ENCODE measurements at places on chromosomes 6 and 20.
A peak's percentile ranks its signal among the peaks of the same experiment; 100 is the strongest.

- no peak for DNase-seq
These were observed 152.0 kb downstream of the BMP7 start for GRCh38 chr20:57114290-57115005.

- peak; percentile 82 for DNase-seq
These were observed 191.1 kb downstream of the EYA4 start for GRCh38 chr6:133432021-133432989.

GRCh38 chr20:11301699-11302098 lies 616.0 kb upstream of the BTBD3 start:
- DNase-seq: no peak

- DNase-seq: no peak
These were observed 208.1 kb downstream of the OGFRL1 start for GRCh38 chr6:71496722-71497033.

DNA sequence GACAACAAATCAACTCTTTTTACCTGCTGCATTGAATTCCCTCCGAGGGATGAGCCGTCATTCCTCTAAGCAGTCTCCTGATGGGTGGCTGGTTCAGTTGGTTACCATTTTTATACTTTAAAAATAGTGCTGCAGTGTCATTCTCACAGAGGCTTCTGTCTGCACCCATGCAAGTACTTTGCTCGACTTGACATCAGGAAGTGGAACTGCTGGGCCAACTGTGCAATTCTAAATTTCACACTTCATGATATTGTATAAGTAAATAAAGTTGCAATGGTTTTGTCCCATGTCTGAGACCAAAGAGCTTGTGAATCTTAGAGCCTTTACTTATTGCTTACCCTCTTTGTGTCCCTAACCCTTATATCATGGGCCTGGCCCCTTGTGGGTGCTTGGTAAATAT lies 2.5 kb downstream of the BTN3A1 start:
- no peak for DNase-seq

GRCh38 chr6:39951716-39952115 lies 17.5 kb upstream of the MOCS1 start:
- no peak for DNase-seq

DNA sequence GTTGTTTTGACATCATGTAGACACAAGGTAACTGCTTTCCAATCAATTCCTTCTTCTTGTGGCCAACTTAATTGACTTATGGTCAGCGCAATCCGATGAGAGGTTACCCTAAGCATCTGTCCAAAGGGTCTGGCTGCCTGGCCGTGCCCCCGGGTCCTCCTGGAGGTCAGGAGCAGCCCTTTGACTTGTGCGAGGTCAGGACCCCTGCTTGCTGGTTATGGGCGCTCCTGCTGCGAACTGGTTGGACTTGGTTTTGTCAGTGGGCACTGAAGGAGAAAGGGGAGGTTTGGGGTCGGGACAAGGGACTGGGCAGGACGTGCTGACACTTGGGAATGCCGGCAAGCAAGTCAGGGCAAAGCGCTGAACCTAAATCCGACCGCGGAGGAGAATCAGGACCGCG lies 215.6 kb downstream of the QKI start:
- no peak for DNase-seq

DNA sequence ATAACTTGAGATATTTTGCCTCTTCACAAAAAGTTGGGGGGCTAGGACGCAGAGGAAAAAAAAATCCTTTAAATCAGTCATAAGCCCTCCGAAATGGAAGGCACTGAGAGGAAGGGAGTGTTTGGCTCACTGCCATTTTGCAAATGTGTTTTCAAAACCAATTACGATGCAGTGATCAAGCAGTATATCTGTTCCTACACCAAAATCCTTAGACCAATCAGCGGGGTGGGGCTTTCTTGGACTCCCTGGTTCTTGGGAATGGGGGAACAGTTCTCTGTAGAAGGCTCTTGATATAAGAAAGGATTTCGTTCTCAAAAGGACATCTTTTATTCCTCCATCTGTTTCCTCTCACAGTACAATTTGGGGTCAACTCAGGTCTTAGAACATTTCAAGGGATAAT lies 478.6 kb upstream of the JARID2 start:
- DNase-seq: no peak

DNA sequence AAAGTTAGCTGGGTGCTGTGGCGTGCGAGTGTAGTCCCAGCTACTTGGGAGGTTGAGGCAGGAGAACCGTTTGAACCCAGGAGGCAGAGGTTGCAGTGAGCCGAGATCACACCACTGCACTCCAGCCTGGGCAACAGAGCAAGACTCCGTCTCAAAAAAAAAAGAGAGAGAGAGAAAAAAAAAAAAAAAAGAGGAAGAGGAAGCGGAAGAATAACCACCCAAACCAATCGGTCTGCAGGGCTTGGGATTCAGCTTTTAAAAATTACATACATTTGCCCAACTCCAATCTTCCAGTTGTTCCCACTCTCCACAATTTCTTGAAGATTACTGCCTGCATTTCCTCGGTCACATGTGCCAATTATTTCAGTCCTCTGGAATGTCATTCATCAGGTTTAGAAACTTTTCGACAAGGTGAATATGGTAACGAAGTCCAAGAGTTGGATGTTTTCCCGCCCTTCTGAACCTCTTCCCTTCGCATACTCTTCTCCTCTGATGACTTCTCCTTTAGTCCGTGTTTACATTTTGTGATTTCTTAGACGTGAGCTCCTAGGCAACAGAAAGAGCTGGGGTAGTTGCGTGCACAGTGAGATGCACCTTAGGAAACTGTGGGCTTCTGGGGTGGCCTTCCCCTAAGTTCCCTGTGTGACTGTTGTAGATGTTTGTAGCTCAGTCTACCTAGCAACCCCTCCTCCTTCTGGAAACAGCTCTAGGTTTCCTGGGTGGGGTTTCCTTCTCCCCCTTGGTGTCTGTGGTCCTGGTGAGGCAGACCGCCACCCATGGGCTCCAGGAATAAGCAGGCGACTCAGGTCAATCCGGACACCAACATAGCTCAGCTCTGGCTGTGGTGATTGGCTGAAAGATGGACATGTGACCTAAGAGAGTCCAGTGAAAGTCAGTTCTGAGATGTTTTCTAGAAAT lies 63.0 kb upstream of the NCOA3 start:
- DNase-seq: no peak

GRCh38 chr6:128512296-128512695 lies 8.1 kb downstream of the PTPRK start:
- no peak for DNase-seq

DNA sequence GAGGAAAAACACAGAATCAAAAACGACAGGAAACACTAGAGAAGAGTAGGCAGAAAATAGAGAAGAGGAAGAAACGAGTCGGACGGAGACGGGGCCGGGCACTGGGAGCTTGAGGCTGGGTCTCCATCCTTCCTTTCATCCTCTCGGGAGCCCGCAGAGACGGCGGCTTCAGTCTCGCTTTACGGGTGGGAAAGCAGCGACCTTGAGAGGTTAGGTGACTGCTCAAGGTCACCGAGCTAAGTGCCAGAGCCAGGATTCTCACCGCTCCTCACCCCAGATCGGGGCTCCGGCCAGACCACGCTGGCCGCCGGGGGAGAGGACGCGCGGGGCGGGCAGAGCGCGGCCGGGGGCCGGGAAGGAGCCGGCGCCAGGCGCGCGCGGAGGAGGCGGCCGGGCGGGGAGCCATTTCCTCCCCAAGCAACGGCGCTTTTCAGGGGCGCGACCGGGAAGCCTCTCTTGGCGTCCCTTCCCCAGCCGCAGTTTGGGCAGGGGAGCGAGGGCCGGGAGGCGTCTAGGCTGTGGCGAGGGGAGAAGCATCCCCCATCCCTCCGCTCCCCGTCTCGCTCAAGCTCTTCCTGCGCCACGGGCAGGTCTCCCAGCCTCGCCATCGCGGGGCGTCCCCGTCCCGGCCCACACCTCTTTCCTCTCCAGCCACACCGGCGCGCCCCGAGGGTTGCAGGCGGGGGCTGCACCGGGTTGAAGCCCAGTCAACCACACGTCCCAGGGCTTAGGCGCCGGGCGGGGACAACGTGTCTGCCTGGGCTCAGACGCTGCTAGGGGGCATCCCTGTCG lies 24.1 kb upstream of the MAP3K7 start:
- peak; percentile 20 for DNase-seq

DNA sequence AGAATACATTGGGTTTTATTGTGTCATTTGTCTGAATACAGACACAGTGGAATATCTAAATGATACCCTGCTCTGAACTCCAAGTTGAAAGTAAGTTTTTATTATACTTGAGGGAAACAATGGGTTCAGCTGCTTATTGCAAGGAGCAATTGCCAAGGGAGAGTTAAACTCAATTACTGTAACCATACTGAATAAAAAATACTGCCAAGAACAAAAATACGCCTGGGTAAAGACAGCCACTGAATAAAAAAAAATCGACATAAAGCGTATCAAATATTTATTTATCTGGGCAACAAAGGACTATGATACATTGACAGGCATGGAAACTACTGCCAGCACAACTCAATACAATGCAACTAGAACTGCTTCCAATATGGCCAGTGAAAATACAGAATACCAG lies 18.1 kb downstream of the TFAP2A start:
- DNase-seq: peak; percentile 38

DNA sequence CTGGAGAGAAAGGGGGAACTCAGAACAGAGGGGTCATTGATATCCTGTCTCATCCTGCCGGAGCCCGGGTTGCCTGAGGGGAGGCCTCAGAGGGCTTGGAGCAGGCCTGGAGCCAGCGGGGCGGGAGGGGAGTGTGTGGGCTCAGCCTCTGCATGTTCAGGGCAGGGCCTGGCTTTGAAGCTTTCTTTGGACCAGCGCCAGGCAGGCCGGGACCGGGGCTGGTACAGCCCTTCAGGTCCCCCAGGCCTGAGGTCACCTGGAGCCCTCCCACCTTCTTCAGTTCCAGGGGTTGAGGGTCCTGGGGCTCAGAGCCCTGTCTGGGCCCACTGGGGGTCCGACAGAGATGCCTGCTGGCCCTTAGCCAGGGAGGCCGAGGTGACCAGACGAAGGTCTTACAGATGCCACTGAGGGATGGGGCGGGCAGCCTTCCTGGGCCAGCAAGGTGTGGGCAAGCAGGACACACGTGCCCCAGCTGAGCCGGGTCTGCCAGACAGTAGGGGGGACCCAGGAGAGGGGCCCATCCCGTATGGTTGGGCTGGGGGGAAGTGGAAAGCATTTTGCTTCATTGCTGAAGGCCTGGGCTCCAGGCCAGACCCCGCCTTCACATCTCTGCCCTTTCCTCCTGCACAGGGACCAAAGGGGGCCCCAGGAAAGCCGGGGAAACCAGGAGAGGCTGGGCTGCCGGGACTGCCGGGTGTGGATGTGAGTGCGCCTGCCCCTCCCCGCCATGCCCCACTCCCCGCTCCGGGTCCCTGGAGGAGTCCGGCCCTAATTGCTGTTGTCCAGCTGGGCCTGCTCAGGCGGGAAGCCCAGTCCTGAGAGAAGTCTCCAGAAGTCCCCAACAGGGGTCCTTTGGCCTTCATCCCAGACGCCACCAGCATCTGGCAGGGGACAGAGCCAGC lies 2.0 kb downstream of the COL9A3 start:
- DNase-seq: peak; percentile 75

DNA sequence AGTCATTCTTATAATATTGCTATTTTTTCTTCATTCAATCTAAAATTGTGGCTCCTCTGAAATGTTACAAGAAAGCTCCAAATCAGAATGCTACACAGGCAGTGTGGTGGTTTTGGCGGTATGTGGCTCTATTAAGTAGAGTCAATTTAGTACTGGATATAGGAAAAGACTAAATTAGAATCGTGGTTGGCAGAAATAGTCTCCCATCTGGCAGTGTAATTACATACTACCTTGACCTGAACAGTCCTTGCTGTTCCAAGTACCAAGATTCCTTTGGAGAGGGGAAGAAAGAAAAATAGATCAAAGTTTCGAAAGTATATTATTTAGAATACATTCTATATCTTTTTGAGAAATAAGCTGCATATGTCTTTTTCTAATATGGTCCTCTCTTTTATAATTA lies 78.2 kb downstream of the C6orf118 start:
- no peak for DNase-seq

GRCh38 chr6:137473598-137473997 lies 20.6 kb downstream of the OLIG3 start:
- DNase-seq: no peak

DNA sequence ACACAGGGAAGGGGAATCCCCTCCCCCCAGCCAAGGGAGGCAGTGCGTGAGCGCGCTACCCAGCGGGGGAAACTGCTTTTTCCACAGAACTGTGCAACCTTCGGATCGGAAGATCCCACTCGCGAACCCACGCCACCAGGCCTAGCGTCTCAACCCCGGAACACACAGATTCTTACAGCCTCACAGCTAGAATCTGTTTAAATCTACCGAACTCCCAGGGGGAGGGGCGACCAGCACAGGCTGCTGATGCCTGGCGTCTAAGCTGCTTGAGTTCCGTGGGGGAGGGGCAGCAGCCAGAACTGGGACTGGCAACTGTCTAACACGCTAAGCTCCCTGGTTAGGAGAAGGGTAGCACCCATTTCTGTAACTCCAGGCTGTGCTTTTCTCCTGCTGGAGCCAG lies 217.3 kb upstream of the TENT5A start:
- DNase-seq: no peak

GRCh38 chr6:156957931-156958547 lies 180.9 kb downstream of the ARID1B start:
- DNase-seq: no peak

DNA sequence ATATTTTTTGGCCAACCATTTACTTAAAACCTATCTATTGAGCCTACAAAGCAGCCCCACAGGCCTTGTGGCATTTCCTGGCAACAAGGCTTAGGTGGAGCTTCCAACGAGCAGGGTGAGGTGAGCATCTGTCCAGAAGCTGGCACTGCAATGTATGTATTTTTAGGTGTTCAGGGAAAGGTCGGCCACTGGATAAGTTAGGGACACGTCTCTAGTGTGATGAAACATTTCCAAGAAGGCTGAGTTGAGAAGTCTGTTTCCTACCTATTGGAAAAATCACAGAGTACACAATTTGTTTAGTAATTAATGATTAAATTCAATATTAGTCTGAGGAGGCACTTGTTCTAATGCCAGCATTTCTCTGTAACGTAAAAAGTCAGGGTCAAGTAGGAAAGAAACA lies 17.8 kb upstream of the RCAN2 start:
- no peak for DNase-seq

DNA sequence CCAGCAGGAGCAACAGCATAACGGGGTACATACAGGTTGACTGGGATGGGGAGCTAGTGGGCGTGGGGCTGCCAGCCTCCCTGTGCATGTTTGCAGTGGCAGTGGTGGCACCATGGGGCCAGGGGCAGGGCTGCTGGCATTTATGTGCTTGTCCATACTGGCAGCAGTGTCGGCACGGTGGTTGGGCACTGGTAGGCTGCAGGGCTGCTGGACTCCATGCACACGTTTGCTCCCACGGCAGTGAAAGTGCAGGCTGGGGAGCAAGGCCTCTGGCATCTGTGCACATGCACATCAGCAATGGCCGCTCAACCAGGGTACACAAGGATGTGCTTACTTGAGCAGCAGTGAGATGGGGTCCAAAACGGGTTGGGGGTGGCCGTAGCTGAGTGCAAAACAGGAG lies 159.5 kb upstream of the KHDRBS2 start:
- DNase-seq: no peak

GRCh38 chr20:59018817-59019216 lies 412 bp upstream of the TUBB1 start:
- no peak for DNase-seq

GRCh38 chr20:52800734-52801627 lies 171.2 kb upstream of the TSHZ2 start:
- DNase-seq: no peak
